ENCODE measurements at places on chromosomes 12 and 14.

DNA sequence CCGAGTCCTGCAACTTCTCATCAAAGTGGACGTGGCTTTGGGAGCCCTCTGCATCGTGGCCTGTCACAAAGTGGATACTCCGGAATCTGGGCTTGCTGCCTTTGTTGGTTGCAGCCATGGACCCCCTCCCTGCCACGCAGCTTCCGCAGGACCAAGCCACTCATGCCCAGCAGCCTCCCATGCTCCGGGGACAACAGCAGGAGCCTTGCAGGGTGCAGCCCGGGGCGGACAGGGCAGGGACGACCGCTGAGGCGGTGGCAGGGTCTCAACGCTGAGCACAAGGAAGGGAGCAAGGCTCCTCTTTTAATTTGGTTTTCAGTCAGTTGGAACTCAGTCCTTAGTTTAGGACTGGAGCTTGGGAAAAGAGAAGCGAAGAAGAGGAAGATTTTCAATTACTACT is 12.1 kb upstream of the ADCY6 start:
- DNase-seq = no peak

- DNase-seq = no peak
Measured at GRCh38 chr12:27309995-27310315, 22.7 kb upstream of the BMAL2 start.

GRCh38 chr12:92257261-92257660 is 111.6 kb upstream of the BTG1 start:
- no peak for DNase-seq

DNA sequence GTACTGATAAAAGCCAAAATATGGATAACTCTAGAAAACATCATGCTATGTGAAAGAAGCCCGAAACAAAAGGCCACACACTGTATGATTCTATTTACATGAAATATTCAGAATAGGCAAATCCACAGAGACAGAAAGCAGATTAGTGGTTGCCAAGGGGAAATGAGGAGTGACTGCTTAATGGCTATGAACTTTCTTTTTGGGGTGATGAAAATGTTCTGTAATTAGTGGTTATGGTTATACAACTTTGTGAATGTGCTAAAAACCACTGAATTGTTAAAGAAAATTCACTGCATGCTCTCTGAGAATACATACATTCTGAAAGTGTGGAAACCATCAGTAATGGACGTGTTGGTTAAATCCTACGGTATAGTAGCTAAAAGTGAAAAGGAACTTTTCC is 39.9 kb upstream of the STON2 start:
- no peak for DNase-seq

- no peak for DNase-seq
Measured at GRCh38 chr12:236445-236844, 22.5 kb upstream of the SLC6A12 start.

- no peak for DNase-seq
Measured at GRCh38 chr12:65836419-65837197, 12.3 kb downstream of the HMGA2 start.

DNA sequence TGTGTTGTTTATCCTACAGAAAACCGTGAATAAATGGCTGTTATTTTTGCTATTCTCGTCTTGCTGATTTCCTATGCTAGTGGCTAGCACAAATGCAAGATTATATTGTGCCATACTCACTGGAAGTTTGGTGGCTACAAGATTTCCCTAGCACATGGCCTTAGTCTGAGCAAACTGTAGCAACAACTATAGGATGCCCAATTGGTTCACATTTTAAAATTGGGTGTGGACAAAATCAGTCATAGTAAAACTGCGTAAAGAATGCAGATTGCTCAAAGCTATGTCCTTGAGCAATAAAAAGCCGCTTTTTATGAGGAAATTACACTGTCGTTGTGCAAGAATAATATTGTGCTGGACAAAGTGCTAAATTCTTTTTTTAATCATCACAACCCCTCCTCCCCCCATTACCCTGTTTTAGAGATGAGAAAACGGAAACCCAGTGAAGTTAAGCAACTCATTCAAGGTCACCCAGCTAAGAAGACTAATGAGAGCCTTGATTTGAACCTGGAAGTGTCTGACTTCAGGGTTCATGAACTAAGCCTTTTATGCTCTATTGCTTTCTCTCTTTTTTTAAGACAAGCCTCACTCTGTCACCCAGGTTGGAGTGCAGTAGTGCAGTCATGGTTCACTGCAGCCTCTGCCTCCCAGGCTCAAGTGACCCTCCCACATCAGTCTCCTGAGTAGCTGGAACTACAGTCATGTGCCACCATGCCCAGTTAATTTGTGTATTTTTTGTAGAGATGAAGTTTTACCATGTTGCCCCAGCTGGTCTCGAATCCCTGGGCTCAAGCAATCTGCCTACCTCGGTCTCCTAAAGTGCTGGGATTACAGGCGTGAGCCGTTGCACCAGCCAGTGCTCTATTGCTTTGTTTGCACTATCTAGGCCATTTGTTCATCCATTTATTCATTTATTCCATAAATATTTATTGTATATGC is 73.6 kb downstream of the SRGAP1 start:
- DNase-seq = no peak

Data from activated naive CD8-positive, alpha-beta T cell treated with anti-CD3 and anti-CD28 coated beads, Interleukin-2, amount 50 U/mL, for 16 hours (primary cell).